Activated CD8-positive, alpha-beta memory T cell treated with anti-CD3 and anti-CD28 coated beads for 48 hours (primary cell): ENCODE measurements at places on chromosomes 7 and 10.

DNA sequence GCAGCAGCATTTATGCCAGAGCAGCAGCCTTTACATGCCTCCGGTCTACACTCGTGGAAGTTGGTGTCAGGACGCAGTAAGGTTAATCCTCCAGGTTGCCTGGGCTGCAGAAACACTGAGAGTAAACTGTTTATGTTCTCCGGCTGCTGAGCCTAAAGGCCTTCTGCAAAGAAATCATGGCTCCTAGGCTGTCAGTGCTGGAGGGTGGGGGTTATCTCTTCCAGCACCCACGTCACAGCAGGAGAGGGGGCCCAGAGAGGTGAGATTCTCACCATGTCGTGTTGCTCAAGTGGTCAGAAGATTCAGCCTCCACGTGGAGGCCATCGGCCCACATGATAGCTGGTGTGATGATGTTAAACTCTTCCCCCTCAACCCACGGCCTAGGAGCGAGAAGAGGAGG is 41.2 kb downstream of the COL13A1 start:
- DNase-seq = no peak

DNA sequence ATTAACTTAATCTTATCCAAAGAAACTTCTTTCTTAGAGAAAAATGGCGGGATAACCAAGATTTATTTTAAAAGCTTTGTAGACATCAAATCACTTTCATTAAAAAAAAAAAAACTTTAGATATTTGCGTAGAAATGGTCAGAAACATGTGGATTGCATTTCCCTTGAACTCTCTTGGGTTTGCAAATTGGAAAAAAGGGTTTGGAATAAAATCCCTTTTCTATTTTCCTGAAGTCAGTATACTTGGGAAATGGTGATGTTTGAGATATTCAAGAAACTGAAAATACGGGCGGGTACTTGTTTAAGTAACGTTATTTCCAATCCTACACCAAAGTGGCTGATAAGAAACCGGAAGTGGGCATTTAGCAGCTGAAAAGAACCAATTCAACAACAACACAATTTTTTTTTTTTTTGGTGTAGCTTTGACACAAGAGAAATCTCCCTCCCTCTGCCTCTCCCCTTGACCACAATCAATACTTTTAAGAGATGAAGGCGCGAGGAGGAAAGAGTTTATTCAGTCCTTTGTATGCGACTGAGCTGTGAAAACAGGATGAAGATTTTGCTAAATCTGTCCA is 13.7 kb upstream of the GFRA1 start:
- no peak for DNase-seq

DNA sequence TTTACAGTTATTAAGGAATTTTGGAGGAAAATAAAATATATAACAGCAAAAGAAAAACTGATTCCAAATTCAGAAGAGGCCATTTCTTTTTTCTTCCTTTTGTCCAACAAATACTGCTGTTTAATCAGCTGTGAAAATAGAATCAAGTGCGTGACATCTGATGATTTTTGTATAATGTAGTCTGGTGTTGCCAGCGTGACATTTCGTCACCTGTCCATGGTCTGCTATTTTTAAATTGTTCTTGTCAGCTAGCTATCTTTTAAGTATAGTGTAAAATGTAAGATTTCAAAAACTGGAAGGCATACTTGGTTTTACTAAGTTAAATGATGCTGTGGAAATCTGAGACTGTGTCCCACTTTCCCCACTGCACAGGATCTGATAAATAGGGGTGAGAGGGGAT is 105.9 kb downstream of the CPEB3 start:
- DNase-seq = no peak

GRCh38 chr7:445020-445419 is 74.6 kb downstream of the PDGFA start:
- no peak for DNase-seq

- DNase-seq = no peak
These were observed 209.1 kb upstream of the ZNF722 start for GRCh38 chr7:63789378-63790176.

DNA sequence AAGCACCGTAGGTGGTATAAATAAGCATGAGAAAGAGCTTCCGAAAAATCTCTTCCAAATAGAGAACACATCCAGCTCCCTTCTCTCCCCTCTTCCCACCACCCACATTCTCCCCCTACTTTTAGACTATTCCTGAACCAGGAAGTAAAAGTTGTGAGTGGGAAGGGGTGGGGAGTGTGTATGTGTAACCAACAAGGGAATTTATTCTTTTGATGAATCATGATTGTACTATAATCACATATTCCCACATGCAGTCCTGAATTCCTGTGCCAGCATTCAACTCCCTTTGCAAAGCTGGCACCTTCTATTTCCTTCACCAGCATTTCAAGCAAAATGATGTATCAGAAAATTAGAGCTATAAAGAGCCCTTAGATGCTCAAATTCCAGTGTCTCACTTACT is 230.6 kb upstream of the CHRM2 start:
- DNase-seq = no peak

DNA sequence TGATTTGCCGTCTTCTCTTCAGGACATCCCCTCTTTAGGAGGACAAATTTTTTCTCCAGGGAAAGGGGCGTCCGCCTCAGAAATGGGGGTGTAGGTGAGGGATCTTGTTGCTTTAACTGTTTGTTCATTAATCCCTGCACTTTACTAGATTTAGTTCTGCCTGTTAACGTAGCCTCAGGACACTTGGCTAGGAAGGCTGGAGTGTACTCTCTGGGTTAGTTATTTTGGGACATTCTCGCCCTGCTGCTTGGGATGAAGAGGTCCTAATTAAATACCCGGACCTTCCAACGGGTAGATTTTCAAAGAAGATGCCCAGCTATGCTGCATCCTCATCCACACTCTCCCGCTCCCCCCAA is 552 bp upstream of the ZNF365 start:
- DNase-seq = no peak

DNA sequence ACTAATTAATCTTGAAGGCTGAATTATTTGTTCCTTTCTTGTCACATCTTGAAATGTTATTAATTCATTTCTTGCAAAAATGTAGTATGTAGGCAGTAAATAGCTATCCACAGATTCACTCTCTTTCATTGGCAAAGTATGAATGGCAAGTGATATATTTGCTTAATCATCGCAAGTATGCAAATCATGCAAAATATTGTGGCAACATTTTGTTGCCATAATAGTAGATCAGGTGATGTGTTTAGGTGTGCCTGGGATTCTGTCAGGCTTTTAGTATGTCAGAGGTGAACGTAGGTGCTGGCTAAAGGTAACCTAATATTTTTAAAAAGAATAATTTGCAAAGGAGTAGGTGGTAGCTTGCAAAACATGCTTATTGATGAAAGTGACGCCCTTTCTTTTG is 5.9 kb downstream of the MAP3K8 start:
- no peak for DNase-seq

DNA sequence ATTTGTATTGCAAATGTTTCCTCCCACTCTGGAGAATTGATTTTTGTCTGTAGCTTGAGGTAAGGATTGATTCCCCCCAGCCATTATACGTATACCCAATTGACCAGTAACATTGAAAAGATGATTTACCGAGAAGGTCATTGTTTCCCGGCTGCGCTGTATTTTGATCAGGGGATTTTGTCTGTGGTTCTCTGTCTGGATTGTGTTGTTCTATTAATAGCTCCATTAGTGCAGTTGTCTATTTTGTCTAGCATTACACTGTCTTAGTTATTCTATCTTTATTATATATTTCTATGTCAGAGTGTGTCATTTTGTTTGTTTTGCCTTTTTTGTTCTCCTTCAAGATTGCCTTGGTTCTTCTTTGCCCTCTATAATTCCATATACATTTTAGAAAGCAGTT is 37.7 kb downstream of the AHR start:
- DNase-seq = no peak

- no peak for DNase-seq
These were observed 6.3 kb upstream of the ASB10 start for GRCh38 chr7:151193203-151193978.

DNA sequence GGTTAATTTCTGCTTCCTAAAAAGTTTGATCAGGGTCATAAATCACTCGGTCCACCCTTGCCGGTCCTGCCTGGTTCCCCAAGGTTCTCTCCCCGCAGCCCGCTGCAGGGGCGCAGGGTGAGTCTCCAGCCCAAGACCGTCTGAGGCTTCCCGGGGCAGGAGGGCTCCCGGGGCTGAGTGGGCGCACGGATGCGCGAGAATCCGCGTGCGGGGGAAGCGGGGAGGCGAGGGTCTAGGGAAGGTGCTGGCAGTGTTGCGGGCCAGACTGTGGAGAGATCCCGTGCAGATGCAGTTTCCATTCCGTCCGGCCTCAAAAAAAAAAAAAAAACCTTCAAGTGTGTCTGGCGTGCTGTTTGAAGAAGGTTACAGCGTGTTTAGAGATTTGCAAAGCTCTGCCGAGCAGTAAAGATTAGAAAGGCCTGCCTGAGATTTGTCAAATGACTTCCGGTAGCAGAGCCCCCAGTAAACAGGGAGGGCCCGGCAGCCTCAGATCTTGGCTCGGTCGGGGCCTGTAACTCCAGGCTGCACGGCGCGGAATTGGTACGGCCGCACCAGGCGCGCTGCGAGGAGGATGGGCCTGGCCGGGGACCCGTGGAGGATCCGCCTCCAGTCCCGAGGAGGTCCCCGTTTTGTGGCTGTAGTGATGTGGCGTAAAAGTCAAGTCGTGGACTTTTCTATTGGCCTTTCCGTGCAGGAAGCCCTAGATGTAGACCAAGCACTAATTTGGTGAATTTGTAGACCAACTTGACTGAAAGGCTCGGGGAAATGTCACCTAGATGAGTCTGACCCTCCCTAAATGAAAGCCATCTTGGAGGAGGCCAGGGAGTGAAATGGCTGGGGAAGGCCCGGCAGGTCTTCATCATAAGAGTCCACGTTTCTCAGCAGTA is 293.2 kb upstream of the NFE2L3 start:
- no peak for DNase-seq

DNA sequence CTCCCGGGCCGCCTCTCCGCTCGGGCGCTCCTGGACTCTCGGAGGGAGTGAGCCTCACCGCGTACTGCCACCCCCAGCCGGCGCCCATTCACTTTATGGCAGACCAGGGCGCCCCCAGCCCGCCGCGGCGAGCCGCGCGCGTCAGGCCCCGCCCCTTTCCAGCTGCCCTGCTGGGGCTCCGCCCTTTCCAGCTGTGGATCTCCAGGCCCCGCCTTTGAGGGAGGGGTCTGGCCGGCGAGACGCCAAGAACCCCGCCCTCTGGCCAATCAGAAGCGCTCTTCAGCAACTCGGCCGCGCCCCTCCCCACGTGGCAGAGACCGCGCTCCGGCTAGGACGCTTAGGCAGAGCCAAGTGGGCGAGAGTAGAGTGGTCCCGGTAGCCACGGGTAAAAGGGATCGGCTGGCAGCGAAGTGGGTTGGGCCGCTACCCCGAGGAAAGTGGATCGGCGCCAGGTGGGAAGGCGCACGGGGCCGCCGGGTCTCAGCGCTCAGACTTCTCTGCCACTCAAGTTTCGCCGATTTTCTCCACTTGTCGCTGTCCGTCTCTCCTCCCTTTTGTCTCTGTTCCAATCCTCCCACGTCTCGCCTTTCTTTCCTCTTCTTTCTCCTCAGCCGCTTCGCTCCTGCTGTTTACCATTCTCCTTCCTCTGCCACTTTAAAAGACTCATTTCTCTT is at the start of gene PITX3:
PITX3 (minus strand) TSS at position 69 of the 674 bp plus-strand sequence. CDS start 9,432 bp downstream, outside the sequence.
- DNase-seq = peak; percentile 77

DNA sequence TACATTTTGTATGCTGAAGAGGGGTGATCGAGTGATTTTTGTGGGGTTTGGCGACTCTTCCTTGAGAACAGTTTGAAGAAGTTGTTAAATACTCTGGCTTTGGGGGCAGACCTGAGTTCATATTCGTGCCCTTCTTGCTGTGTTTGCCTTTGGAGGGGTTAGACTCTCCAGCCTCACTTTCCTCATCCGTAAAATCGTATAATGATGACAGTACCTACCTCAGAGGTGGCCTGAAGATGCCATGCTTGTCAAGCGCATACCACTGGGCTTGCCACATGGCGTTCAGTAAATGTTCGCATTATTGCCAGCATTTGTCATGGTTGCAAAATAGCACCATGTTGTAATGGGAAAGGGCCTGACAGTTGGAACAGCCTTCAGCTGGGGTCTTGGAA is 1.3 kb downstream of the STK17A start:
- no peak for DNase-seq

DNA sequence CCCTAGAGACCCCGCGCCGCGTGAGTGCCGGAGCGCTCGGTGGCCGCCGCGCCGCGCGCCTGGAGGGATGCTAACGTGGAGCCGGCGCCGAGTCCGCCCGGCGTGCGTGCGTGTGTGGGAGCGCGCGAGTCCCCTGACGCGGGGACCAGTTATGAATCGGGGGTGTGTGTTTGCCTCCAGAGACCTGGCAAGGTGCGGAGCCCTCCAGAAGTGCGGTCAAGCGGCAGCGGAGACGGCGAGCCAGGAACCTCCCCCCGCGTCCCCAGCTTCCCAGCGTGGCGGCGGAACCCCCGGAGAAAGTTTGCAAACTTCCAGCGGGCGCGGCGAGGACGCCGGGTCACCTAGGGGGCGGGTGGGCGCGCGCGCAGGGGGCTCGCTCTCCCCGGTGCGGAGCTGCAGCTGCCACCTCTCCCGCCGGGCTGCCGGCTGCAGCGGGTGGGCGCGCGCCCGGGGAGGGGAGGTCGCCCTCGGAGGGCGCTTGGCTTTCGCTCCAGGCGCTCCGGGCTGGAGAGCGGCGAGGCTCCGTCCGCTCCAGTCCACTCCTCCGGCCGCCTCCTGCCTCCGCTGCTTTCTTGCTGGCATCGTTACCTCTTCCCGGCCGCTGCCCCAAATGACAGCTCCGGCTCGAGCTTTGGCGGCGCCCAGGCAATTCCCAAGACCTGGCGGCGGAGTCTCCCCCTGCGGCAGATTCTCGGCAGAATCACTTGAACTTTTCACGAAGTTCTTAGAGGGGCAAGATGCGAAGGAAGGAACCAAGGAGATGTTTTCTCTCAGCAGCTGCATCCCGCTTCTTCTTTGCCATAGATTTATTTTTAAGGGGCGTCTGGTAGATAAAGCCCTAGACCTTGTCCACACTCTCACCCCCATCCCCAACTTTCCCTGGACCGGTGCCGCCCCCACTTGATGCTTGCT is 2.3 kb upstream of the CREB5 start:
- DNase-seq = no peak

- no peak for DNase-seq
These were observed 41.6 kb upstream of the KCNMA1 start for GRCh38 chr10:77679217-77679616.

- no peak for DNase-seq
These were observed 44.6 kb downstream of the COL28A1 start for GRCh38 chr7:7491044-7491443.

DNA sequence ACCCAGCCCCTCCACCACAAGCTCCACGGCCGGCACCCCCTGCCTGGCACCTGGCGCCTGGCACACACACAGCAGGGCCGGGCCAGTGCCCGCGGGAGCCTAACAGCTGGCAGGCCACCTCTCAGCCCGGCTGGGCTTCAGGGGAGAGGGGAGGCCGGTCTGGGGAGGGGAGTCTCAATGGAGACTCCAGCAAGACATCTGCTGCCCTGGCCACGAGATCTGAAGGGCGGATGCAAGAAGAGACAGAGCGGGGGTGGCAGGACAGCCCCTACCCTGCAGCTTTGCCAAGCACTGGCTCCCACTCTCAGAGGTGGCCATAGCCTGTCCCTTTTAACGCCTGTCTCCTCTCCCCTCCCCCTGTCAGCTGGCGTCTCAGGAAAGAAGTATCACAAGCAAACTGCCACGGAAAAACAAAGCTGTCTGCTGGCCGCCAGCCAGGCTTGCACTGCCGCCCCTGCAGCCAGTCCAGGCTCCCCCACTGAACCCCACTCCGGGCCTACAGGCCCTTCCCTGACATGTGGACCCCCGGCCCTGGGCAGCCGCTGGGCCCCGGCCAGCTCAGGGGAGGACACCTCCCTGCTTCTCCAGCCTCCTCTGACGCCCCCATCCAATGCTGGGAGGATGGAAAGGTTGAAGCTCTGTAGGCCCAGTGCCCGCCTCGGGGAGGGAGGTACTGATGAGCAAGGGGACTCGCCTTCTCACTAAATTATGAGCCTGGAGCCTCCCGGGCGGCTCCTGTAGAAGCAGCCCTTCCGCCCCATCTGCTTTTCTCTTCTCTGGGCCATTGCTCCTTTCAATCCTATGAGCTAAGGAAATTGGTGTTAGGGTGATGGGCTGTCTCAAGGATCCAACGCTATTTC is 178.4 kb downstream of the ARHGAP12 start:
- no peak for DNase-seq
